ENCODE measurements at places on chromosomes 2 and 18. TPM values are rescaled to one million over a fixed set of nuclear protein-coding genes. Genes with fewer than 3 reads are reported as not detected.

Gene ALLC
- not detected for total RNA-seq

Gene POLE4
- 18.9 TPM for total RNA-seq

Gene WIPF1
- 17.7 TPM for total RNA-seq

Gene MROH2A
- not detected for total RNA-seq

Gene NEU2
- not detected for total RNA-seq

Gene ARID5A
- 7.6 TPM for total RNA-seq

Gene DYSF
- 4.3 TPM for total RNA-seq

Gene UGT1A8
- total RNA-seq = not detected

Gene HOXD13
- not detected for total RNA-seq

Gene NPPC
- not detected for total RNA-seq

Gene TTC27
- total RNA-seq = 25.3 TPM

Gene NAT8
- total RNA-seq = not detected

Gene WDR7
- 23.2 TPM for total RNA-seq

Gene EFR3B
- 0.88 TPM for total RNA-seq

Gene KHK
- total RNA-seq = 0.36 TPM

Gene C2orf81
- 0.72 TPM for total RNA-seq

Gene LAPTM4A
- 275 TPM for total RNA-seq
